Activated CD8-positive, alpha-beta T cell treated with anti-CD3 and anti-CD28 coated beads for 36 hours (primary cell): ENCODE measurements at places on chromosomes 13 and 19.

- DNase-seq = no peak
These were observed 57.3 kb upstream of the LRCH1 start for GRCh38 chr13:46495651-46496050.

DNA sequence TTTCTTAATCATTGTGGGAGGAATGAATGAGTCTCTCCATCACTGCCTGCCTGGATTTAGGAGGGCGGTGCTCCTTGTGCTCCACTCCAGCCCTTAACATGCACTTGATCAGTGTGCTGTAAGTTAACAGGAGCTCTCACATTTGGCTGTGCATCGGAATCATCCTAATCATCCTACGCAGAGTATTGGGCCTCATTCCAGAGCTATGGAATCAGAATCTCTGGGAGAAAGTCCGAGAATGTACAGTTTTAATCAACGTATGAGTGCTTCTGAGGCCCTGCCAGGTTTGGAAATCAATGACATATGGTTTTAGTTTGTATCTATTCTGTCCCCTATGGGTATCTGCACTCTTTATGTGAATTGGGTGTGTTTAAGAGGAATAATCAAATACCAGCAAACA lies 34.9 kb upstream of the DCLK1 start:
- no peak for DNase-seq

DNA sequence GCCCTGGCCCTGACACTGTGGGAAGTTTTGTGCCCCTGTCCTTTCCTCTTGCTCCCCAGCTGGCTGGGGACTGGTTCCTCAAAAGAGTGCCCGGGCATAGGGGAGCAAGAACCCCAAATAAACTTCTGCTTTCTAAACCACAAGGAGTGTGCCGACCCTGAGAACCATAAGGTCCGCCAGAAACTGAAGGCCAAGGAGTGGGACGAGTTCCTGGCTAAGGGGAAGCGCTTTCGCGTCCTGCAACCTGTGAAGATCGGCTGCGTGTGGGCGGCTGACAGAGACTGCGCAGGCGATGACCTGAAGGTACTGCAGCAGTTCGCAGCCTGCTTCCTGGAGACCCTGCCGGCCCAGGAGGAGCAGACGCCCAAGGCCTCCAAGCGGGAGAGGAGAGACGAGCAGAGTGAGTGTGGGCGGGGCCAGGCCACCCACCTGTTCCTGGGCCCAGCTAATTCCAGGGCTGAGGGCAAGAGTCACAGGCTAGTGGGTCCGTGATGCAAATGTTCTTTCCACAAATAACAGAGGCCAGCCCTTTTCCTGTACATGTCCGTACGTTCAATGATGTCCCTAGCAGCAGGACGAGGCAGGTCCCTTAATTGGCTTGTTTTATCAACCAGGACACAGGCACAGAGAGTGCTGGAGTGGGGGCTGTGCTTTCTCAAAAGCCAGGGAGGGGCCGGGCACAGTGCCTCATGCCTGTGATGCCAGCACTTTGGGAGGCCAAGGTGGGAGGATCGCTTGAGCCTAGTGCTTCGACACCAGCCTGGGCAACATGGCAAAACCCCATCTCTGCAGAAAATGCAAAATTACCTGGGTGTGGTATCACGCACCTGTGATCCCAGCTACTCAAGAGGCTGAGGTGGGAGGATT lies 25.6 kb downstream of the UBXN6 start:
- DNase-seq = no peak

DNA sequence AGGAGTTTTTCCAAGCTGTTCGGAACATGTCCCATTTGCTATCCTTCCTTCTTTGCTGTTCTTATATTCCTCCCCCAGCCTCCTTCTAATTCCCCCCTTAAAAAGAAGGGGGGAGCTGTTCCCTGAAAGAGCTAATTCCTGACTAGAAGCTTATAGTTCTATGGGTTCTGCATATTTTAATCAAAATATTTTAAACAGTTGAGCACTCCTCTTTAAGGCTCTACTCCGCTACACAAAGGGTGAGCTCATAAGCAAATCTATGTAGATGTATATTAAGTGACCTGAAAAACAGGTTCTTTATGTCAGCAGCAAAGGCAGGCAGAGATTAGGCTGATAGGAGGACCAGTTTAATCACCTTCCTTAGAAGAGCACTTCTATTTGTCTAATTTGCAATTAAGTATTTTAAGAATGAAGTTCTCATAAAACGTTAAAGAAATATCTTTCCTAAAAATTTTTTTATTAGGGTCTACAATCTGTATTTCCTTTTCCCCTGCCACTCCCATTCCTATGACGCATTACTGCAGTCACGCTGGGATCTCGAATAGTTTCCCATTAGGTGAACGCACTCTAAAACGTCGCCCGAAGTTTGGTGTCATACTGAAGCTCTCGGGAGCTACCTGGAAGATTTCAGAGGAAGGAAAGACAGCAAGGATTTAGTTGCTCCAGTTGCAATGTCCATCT lies 5.2 kb downstream of the EFNB2 start:
- no peak for DNase-seq

GRCh38 chr13:79485014-79485811 lies 4.3 kb downstream of the NDFIP2 start:
- peak; percentile 45 for DNase-seq

DNA sequence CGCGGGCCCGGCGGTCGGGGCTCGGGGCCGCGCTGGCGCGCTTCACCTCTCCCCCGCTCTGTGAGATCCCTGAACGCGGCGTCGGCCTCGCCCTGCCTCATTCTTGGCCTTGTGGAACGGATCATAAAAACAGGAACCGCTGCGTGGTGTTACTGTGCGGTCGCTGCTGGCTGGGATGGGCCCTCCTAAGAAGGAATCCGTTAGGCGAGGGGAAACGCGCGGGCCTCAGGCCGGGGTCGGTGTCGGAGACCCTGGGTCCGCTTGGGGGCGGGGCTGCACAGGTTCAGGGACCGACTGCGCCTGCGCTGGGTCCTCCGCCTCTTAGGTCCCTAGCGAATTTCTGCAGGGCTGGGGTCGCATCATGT lies 381 bp downstream of the CKAP2 start:
- DNase-seq = peak; percentile 85

DNA sequence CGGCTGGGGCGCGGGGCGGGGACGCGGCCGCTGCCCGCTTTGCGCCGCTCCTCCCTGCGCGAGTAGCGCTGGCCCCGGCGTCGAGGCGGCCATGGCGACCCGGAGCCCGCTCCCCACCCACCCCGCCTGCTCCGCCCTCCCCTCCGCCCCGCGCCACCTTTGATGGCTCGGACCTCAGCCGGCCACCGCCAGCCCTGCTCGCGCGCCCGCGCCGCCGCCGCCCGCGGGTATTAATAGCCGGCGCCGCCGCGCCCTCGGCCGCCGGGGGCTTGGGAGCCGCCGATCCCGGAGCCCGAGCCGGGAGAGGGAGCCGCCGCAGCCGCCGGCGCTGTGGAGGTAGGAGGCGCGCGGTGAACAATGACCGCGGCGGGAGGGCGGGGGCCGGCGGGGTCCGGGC lies 261 bp downstream of the FARP1 start:
- no peak for DNase-seq

- peak; percentile 40 for DNase-seq
These were observed 109.0 kb downstream of the TNFRSF19 start for GRCh38 chr13:23679220-23679619.

- DNase-seq = no peak
These were observed 62.9 kb downstream of the GGACT start for GRCh38 chr13:100525453-100526317.

GRCh38 chr13:48068036-48068435 lies 26.9 kb downstream of the MED4 start:
- no peak for DNase-seq

DNA sequence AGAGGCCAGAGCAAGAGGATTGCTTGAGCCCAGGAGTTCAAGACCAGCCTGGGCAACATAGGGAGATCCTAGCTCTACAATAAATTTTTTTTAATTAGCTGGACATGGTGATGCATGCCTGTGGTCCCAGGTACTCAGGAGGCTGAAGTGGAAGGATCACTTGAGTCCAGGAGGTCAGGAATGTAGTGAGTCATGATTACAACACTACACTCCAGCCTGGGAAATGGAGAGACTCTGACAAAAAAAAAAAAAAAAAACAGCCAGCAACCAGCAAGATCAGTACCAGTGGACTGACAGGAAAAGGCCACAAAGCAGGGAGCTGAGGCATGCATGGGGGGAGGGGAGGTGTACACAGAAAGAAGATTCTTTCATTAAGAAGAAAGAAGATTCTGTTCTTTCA lies 52.7 kb upstream of the RFXAP start:
- DNase-seq = no peak

DNA sequence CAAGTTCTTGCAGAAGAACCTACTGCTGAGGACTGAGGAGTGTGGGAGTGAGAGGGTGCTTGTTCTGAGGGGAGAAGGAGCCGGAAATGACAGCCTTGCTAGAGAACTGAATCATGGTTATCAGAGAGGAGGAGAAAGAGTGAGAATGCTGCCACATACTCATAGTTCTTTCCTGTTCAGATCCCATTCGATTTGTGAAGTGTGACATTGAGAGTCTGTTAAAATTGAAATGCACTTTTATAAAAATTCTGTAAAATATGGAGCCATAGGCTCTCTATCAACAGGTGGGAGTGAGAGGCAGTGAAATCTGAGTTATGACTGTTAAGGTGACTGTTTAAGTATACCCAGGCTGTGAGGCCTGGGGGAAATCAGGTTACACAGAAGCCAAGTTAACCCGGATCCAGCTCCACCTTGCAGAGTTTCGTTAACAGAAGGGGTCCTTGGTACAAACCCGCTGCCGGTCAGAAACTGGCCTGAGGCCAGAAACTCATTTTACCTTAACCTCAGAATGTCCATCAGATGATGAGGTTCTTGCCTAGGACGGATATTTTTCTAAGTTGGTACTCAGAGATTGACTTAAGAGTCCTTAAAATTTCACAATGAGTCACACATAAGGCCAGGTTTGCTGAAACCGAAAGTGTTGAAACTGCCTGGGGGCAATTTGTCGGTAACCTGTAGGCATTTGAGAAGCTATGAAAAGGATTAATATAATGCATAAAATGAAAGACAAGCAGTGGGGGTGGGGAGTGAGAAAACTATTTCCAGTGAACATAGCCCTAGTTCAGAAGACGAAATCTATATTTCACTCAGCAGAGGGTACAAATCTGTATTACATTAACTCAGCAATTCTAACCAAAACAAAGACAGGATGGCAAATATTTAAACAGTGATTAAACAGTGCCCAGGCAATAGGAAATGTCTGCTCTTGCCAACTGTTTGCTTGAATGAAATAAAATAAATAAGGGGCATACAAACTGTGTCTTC lies 350.5 kb downstream of the KCNRG start:
- peak; percentile 79 for DNase-seq
